Eye (tissue), 1 donor: ENCODE measurements at places on chromosomes 6 and 20.
A peak's percentile ranks its signal among the peaks of the same experiment; 100 is the strongest.

GRCh38 chr20:59976156-59976782, 18.0 kb downstream of the CDH26 start:
- no peak for DNase-seq

DNA sequence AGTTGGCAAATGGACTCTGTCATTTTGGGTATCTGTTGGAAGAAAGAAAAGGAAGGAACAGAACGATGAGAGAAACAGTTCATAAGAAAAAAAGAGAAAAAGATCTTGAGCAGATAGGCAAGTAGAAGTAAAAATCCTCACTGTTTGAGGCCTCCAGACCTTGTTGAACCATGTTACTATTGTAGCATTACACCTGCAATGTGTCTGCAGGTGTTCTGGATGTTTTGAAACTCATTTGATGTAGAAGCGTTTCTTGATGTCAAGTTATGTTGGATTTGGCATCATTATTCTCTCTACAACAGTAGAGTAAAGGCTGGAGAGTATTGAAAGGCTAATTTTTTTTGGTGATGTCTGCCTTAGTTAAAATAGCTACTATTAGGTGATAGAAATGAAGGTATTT, 108.7 kb downstream of the CARMIL1 start:
- no peak for DNase-seq

DNA sequence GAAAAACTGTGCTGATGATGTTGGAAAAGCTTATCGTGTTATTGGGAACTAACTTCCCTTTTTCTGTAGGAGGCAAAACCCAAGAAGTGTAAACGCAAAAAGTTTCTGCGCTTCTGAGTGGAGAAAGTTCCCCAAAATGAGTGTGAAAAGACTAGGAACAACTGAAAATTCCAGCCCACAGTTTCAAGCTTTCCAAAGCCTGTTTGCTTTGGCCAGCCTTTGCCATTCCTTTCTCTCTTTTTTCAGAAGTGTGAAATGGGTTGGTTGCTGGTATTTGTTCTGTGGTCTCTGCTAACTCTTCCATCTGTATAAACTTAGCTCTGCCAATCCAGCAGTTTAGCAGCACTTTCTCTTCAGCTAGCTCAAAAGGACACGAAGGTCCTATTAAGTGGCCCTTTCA, 491.3 kb downstream of the MAFB start:
- peak; percentile 67 for DNase-seq

DNA sequence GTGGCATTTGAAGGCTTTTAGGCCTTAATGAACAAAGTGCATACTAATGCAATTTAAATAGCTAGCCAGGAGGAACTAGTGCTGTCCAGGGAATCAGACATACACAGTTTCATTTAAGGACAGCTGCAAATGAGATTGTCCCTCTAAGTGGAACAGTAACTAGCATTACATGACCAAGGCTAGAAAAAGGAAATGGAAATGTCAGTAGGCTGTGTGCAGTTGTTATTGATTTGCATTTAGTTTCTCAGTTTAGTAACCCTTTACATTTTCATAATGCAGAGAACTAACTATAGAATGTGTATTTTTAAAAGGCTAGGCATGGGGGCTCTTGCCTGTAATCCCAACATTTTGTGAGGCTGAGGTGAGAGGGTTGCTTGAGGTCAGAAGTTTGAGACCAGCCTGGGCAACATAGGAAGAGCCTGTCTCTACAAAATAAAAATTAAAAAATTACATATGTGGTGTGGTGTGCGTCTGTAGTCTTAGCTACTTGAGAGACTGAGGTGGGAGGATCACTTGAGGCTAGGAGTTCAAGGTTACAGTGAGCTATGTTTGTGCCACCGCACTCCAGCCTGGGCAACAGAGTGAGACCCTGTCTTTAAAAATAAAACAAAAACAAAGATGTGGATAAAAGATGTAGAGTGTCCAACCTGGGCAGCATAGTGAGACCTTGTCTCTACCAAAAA, 468.0 kb downstream of the UTRN start:
- DNase-seq: no peak

DNA sequence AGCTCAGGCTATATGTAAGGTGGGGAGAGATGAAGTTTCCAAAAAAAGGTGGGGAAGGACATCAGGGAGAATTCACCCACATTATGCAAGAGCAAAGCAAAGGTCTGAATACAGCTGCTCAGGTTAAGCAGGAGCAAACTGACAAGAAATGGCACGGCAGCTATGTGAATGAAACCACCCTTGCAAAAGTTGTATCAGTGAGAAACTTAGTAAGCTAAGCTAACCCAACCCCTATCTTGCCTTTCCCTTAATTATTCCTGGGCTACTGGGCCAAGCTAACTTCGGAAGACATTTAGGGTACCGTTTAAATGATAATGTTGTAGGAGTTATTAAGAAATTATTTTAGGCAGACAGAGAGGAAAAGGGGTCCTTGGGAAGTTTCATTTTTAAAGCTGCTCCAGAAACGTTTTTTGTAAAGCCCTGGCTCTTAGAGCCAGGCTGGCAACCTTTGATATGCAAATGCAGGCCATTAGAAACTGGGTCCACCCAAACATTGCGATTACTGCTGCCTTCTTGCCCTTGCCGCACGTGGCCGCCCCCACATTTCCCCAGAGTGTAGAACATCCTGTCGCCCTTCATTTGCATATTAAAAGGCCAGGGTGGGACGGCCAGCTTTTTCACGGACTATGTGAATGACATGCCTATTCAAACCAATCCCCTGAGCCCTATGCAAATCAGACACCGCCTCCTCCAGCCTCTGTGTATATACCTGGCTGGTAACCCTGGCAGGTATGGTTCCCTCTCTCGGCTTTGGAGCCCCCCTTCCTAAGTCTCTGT, 60.5 kb upstream of the SAMD5 start:
- no peak for DNase-seq

DNA sequence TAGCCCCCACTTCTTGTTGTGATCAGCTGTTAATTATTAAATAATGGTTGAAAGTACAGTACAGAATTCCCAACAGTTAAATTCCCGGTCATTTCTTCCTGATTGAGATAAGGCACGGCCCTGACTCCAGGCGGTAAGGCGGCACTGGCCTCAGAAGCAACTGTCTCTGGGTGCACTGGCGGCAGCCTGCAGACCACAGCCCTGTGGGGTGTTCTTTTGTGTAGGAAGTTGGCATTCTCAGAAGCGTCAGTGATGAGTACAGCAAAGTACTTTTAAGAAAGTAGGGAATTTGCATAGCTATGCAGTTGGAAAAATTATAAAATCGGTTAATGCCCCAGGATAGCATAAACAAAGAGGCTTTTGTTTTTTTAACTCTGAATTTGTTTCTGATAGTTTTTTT, 50.5 kb downstream of the SAMD5 start:
- DNase-seq: no peak
